ENCODE measurements at places on chromosomes 3 and 15.

- DNase-seq: no peak
Observed at GRCh38 chr15:54829821-54830220, 366.9 kb downstream of the RSL24D1 start.

DNA sequence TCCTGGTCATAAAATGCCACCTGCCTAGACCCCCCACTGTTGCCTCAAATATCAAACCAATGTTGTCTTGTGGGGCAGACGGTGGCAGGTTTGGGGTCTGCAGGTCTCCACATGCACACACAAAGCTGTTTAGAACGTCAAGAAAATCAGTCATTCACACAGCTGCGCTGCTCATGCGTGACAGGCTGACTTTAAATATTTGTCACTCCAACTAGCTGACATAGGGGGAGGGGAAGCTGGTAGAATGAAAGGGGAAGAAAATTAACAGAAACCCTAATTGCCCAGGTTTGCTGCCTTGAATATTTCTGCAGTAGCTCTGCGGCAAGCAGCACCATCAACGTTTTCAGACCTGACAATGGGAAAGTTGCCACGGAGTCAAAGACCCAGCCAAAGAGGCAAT lies 201.8 kb downstream of the ABHD5 start:
- no peak for DNase-seq

GRCh38 chr3:10957976-10958749 lies 34.4 kb upstream of the SLC6A1 start:
- no peak for DNase-seq

- DNase-seq: no peak
Observed at GRCh38 chr3:126528419-126528799, 4.5 kb downstream of the CHST13 start.

- DNase-seq: no peak
Observed at GRCh38 chr3:105502333-105502732, 135.6 kb downstream of the ALCAM start.

- DNase-seq: no peak
Observed at GRCh38 chr3:174532776-174533175, 326.4 kb upstream of the NAALADL2 start.

DNA sequence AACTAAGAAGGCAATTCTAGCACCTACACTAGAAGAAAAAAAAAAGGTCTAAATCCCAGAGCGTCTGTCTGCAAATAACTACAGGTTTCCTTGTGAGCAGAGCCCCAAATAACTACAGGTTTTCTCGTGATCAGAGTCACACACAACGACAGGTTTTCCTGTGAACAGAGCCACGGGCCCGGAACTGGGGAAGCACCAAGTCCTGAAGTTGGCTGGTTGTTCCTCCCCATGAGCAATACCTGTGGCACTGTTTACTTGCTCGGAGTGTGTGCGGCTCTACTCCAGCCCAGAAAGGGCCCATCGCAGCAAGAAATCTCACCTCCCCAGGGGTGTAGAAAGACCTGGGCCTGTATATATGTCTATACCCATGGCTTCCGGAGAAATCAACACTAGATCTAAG lies 644 bp upstream of the MASP1 start:
- no peak for DNase-seq

DNA sequence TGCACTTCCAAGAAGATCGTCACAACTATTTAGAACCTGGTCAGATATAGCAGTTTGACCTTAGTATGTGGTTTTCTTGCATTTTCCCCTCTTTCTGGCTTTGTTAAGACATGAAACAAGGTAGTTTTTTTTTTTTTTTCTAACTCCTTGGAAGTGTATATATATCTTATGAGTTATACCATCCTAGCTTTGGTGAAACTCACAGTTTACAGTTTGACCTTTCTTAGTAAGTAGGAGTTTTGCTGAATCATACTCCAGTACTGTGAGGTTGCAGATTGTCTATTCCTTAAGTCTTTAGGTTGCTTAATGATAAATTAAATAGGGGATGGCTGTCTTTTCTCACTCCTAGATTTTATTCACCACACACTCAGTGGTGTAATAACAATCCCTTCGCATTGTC lies 325.0 kb downstream of the RBMS3 start:
- DNase-seq: no peak

- DNase-seq: no peak
Observed at GRCh38 chr3:160012108-160012507, 23.5 kb downstream of the IL12A start.

DNA sequence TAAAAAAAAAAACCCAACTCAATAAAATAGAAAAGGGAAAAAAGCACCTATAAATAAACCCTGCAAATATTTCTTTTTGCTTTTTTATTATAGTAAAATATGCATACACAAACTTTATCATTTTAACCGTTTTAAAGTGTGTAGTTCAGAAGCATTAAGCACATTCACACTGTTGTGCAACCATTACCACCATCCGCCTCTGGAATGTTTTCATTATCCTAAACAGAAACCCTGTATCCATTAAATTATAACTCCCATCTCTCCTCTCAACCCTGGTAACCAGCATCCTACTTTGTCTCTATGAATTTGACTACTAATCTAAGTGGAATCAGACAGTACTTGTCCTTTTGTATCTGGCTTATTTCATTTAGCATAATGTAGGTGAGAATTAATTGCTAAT lies 15.0 kb downstream of the CDCP1 start:
- no peak for DNase-seq

DNA sequence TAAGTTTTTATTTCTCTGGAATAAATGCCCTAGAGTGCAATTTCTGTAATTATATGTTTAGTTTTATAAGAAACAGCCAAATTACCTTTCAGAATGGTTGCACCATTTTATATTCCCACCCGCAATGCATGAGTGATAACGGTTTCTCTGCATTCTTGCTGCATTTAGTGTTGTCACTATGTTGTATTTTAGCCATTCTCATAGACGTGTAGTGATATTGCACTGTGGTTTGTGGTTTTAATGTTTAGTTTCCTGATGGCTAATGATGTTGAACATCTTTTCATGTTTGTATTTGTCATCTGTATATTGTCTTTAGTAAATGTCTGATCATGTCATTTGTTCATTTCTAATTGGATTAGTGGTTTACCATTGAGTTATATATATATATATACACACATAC lies 73.0 kb upstream of the GOLIM4 start:
- DNase-seq: no peak

DNA sequence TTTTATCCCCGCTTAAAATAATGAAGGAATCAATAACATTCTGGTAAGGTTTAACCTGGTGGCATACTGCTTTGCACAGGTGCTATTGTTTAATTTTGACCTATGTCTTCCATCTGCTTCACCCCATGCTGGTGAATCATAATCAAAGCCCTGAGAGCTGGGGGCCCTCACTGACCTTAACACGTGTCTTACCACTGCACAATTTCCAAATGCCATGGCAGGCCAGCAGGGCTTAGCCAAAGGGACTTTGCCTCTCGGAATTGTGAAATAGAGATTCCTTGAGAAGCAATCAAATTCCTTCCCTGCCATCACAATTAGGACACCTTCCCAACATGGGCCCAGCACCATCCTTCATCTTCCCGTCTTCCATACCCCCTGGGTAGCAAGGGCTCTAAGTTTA lies 242.6 kb upstream of the THBS1 start:
- no peak for DNase-seq

GRCh38 chr3:136979684-136980083 lies 21.9 kb downstream of the IL20RB start:
- DNase-seq: no peak

GRCh38 chr3:58482917-58483636 lies 8.8 kb upstream of the KCTD6 start:
- no peak for DNase-seq

- no peak for DNase-seq
Observed at GRCh38 chr15:45801543-45801942, 166.7 kb downstream of the SQOR start.

- no peak for DNase-seq
Observed at GRCh38 chr3:37899711-37900306, 38.1 kb downstream of the CTDSPL start.

GRCh38 chr3:46361408-46362283 lies 7.7 kb downstream of the CCR2 start:
- DNase-seq: no peak

DNA sequence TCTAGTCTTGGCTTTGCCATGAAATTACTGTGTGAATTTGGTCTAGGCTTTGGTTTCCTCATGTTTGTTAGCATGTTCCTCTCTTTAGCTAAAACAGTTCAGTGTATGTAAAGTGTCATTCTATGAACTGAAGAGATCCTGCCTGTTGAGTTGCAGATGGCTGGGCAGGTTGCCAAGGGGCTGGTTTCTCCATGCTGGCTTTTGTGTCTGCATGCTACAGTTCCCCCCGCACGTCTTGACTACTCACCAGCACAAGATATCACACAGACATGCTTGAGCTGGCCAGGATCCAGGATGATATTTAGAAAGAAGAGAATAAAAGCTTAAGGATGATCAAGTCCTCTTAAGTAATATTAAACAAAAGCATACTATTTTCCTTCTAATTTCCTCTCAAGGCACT lies 90.2 kb downstream of the CERS3 start:
- DNase-seq: no peak

- no peak for DNase-seq
Observed at GRCh38 chr3:127351775-127352350, 64.0 kb upstream of the PRR20G start.

- DNase-seq: no peak
Observed at GRCh38 chr3:171163101-171164066, 136.9 kb upstream of the SLC2A2 start.

DNA sequence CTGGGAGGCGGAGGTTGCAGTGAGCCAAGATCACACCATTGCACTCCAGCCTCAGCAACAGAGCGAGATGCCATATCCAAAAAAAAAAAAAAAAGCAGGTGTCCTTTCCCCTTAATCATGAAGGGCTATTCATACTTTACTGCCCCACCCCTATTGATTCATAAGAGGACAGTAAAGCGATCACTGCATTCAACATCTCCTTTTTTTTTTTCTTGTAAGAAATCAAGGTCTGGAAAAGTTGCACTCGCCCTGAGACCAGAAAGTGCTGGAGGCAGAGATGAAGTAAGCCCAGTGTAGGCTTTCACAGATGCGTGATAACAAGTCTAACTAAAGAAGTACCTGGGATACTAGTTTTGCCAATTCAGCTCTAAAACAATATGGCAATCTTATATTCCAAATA lies 24.2 kb downstream of the B3GNT5 start:
- DNase-seq: no peak

DNA sequence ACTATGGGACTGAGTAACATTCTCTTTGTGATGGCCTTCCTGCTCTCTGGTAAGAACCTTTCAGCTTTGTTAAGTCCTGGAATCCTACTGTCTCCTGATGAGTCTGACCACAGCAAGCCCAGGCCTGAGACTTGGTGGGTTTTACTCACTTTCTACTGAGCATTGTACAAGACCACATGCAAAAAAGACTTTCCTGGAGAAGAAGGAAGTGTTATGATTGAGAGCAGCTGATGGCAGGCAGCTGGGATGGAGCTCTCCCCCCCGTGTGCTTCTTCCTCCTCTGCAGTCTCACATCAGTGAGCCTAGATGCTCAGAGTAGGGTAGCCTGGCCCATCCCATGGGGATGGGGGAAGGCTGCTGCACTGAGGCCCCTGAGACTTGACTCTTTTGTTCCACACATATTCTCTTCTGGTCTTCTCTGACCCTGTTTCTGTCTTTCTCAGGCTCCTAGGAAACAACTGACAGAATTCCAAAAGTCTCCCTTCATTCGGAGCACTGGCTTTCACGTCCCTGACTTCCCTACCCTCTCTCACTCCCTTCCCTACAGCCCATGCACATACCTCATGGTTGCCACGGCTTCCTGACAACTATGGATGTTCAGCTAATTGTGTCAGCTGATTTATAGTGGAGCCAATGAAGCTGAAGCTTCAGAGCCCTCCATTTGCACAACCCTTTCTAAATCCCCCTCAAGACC lies 36.6 kb downstream of the CD86 start:
- no peak for DNase-seq

DNA sequence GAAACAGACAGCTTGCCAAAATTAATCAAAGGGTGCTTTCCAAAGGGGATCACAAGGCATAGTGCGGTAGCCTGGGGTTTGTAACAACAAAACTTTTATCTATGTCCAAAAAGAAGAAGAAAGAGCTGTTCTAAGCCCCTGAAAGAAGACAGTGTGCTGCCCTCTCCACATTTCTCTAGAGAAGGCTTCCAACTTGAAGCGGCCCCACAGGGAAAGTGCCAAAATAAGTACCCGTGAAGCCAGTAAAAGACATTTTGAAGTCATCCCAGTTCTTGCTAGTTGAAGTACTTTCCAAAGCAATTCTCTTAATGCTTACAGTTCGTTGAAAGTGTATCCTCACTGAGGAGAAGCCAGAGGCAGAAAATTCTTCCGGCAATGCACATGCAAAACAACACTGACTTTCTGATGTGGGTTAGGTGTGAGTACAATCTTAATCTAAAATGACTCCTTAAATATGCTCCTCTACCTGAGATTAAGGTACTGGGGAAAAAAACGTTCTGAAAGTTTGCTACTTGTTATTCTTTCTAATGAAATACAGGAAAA lies 21.3 kb downstream of the GPR15 start:
- DNase-seq: no peak

- no peak for DNase-seq
Observed at GRCh38 chr15:75685195-75685594, 27.5 kb downstream of the CSPG4 start.

GRCh38 chr3:150069633-150070032 lies 98.9 kb upstream of the PFN2 start:
- DNase-seq: no peak

GRCh38 chr3:196599734-196600128 lies 31.3 kb downstream of the FBXO45 start:
- no peak for DNase-seq

DNA sequence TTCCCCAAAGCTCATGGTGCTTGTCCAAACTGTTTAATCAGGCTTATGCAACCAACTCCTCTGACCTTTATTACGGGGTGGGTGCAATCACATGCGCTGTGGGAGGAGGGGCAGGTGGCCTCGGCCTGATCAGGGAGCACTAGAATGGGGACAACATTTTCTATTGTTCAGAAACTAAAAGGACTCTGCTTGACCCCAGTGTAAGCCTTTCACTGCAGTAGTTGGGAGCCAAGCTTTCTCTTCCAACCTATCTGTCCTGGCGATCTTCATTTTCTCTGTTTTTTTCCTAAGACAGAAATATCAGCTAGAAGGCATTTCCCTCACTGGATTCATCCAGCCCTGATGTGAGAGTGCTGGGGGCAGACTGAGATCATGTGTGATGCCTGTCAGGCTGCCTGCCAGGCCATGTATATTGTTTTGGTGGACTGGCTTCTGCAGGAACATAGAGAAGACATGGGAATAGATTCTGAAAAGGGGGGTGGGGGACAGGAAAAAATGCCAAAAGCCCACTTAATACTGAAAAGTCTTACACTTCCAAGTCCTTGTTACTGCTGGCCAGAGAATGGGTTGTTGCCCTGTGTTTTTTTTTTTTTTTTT lies 627.0 kb upstream of the TBL1XR1 start:
- no peak for DNase-seq

GRCh38 chr3:129312021-129312639 lies 33.5 kb downstream of the HMCES start:
- DNase-seq: no peak
